ENCODE measurements at places on chromosomes 12 and 14.

GRCh38 chr14:26599291-26599690 lies 1.5 kb upstream of the NOVA1 start:
- no peak for DNase-seq

DNA sequence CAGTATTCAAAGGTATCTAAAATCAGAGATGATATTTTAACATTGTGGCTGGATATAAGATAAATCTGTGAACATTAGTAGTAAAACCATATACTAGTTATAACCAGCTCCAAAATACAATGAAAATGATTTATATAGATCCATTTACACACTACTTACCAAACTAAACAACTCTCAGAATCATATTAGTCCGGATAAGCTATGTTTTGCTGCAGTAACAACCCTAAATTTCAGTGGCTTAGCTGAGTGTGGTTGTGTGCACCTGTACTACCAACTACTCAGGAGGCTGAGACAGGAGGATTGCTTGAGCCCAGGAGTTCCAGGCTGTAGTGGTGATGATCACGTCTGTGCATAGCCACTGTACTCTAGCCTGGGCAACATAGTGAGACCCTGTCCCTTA lies 23.8 kb downstream of the ZDHHC17 start:
- DNase-seq = no peak

GRCh38 chr12:53268630-53269562 lies 797 bp downstream of the ESPL1 start:
- DNase-seq = no peak

GRCh38 chr14:68550338-68550715 lies 242.5 kb downstream of the ZFP36L1 start:
- no peak for DNase-seq

GRCh38 chr12:122842505-122843405 lies 7.5 kb downstream of the HIP1R start:
- no peak for DNase-seq

DNA sequence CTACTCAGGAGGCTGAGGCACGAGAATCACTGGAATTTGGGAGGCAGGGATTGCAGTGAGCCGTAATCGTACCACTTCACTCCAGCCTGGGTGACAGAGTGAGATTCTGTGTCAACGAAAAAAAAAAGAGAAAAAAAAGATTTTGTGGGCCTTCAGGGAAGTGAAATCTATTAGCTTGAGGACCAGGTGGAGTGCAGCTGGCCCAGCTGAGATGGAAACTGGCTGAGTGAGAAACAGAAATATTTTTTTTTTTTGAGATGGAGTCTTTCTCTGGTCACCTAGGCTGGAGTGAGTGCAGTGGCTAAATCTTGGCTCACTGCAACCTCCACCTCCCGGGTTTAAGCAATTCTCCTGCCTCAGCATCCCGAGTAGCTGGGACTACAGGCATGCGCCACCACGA lies 2.3 kb upstream of the CLEC4C start:
- no peak for DNase-seq

- no peak for DNase-seq
These were observed 10.9 kb upstream of the LGMN start for GRCh38 chr14:92759300-92759678.

DNA sequence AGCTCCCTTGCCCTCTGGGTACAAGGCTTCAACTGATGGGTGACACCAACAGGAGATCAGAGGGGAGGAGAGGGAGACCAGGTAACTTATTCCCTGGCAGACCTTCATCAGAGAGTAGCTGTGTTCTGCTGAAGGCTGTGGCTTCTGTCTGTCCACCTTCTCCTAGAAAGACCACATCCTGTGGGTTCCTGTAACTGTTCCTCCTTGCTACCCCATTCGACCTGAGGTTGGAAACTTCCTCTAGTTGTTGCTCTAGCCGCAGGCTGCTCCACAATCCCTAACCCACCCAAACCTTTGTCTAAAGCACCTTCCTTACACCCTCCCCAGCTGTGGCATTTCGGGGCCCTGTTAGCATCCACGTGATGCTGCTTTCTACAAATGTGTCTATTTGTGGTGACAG lies 454.2 kb downstream of the DPF3 start:
- no peak for DNase-seq

GRCh38 chr12:105240228-105240627 lies 4.3 kb upstream of the APPL2 start:
- DNase-seq = no peak

DNA sequence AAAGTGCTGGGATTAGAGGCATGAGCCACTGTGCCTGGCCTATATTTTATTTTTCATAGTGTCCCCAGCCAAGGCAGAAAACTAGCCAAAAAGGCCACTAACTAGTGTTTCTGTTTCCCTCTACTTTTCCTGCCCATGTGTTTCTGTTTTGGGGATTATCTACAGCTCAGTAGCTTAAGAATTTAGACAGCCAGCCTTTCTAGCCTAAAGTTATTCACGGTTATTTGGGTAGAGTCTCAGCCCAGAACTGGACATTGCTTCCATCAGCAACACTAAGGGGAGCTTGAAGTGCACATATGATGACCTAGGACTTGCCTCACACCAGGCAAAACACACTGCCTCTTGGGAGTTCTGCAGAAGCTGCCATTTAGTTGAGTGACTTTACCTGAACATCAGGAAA lies 17.9 kb downstream of the PROX2 start:
- no peak for DNase-seq

DNA sequence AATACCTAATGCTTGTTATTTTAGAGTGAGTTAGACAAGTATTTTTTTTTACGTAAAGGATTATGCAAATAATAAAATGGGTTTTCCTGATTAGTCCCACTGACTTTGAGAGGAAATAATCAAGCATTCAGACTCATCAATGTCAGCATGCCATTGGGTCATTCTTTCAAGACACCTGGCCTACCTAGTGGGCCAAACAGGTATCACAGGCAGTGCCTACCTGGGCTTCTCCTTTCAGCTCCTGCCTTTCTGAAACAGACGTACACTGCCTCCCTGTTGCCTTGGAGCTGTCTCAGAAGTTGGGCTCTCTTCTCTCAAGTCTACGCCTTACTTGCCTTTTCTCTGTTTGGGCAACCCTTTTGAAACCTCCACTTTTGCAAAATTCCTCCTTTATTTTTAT lies 545.6 kb downstream of the SNAPC1 start:
- no peak for DNase-seq

DNA sequence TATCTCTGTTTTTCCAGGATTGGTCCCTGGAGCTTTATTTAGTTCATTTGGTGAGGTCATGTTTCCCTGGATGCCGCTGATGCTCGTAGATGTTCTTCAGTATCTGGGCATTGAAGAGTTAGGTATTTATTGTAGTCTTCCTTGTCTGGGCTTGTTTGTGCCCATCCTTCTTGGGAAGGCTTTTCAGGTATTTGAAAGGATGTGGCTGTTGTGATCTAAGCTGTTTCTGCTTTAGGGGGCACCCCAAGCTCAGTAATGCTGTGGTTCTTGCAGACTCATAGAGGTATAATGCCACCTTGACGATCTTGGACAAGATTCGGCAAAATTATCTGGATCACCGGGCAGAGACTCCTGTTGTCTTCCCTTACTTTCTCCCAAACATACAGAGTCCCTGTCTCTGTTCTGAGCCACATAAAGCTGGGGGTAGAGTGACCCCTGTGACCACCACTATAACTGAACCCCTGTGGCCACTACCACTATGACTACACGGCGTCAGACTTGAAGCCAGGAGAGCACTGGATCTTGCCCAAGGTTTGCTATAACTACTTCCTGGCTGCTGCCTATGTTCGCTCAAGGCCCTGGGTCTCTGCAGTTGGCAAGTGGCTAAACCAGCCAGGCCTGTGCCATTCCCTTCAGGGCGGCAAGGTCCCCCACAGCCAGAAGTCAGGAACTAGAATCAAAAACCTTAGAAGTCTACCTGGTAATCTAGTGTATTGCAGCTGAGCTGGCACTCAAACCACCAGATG lies 40.9 kb downstream of the FGD4 start:
- DNase-seq = no peak

DNA sequence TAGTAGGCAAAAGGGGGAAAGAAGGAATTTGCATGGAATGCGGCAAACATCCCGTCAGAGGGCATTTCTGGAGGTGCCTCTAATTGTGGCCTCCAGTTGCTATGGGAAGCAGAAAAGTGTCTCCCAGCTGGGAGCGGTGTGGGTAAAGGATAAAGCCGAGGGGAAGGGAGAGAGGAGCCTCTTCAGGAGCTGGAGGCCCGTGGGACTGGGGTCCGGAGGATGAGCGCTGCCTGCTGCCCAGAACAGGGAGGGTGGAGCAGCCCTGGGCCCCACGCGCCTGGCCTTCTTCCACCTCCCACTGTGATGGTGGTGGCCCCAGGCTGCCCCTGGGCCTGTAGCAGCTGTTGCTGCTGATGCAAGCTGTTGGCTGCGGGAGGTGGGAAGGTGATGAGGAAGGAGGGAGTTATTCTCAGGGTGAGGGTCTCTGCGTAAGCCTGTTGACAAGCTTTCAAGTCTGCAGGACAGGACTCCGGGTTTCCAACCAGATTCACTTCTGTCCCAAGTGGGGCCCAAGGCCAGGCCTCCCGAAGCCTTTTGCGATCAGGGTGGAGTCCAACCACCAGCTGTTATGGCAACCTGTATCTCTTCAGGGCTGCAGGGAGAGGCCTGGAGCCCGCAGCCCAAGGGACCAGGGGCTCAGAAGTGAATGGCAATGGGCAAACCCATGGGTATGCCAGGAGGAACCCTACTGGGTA lies 19.1 kb upstream of the PGF start:
- no peak for DNase-seq

GRCh38 chr14:91925001-91925726 lies 22.3 kb downstream of the FBLN5 start:
- no peak for DNase-seq

DNA sequence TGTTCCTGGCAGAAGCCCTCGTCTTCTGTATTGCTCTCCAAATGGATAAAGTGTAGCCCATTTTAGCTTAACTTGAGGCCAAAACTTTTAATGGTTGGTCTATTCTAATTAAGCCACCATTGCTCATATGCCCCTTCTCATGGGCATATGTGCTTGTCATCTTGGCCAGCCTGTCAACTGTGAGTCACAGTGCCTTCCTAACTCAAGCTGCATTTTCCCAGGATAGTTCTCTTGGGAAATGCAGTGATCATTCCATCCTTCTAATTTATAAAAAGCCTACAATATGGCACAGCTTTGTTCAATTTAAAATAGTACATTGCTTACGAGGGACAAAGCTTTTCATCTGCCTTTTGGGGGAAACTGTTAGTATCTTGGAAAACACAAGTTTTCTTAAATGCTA lies 6.6 kb downstream of the PTHLH start:
- no peak for DNase-seq

- no peak for DNase-seq
These were observed 329.6 kb downstream of the ADGRD1 start for GRCh38 chr12:131283191-131283861.

DNA sequence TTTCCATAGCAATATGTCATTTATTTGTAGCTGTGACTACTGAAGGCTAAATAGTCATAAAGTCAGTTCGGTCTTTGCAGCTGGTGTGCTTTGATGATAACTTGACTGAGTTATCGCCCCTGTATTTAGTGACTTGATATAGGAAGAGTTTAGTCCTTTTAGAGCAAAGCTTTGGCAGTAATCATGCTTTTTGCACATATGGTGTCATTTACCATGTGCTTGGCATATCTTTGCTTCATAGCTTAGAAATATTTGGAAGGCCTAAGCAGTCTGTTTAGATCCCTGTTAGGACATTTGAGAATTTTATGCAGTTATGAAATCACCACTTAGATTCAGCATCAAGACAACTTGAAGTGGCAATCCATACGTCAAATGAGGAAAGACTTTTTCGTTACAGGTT lies 31.6 kb downstream of the POLR3B start:
- DNase-seq = no peak

DNA sequence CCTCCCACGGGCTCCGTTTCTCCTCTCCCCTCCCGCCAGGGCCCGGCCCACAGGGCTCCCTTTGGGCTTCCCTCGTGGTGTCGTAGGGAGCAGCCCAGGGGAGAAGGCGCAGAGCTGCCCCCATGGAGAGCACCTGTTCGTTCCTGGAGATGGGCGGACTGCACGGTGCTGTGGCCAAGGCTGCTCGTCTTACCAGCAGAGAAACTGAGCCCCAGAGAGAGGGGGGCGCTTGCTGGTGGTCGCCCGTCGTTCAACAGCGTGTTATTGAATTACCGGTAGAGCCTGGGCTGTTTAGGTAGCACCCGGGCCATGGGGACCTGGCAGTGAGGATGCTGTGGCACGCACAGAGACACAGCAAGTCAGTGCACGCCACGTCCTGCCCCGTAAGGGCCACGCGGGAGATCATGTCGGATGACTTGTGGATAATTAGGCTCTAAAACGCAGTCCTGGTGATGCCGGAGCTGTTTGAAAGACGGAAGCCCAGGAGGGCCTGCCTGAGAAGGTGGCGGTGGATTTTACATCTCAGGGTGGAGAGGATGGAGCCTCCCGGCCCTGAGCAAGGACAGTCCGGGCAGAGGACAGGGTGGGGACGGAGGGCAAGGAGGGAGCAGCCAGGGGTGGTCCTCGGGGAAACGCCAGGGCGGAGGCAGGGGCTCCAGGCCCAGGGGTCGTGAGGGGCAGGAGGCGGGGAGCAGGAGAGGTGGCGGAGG lies 134.4 kb downstream of the ADGRD1 start:
- DNase-seq = no peak

DNA sequence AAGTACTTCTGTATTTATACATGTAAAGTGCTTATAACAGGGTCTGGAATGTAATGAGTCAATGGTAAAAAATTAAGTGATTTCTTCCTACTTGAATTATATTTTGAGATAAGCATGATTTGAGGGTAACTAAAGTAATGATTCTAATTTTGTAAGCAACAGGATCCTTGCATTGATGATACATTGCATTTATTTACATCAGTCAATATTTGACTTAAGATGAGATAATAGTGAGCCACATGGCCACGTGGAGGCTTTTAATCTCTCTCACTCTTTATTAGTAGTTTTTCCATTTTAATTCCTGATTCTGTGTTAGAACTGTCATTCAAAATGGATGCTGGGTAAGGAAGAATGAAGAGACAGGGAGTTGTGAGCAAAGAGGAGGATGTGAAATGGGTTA lies 298.1 kb upstream of the PRICKLE1 start:
- no peak for DNase-seq

DNA sequence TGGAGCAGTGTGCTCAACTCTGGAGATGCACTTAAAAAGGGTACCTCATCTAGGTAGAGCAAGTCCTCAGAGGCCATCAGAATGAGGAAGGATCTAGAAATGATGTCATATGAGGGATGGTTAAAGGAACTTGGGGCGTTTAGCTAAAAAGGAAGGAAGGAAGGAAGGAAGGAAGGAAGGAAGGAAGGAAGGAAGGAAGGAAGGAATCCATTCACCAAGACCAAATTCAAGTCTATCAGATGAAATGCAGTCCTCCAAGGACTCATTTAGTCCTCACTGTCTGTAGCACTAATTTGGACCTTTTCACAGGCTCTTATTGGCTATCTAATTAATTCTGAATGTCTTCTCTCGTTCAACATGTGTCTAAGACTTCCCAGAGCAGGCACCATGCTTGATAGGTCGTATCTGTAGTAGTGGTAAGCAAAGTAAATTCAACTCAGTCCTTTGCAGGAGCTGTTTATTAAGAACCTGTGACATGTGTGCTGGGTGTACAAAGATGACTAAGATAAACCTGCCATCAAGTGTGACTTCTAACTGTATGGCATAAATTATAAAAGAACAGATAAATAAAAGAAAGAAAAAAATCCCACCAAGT lies 63.5 kb downstream of the LLPH start:
- DNase-seq = no peak

All from HTR-8/SVneo (cell line).